Progenitor cell of endocrine pancreas (in vitro differentiated cells): ENCODE measurements at places on chromosomes 13 and 19. TPM values are rescaled to one million over a fixed set of nuclear protein-coding genes. Genes with fewer than 3 reads are reported as not detected.

The EXOC3L2 gene
- total RNA-seq = not detected in 2 replicates

The KRTDAP gene
- total RNA-seq = 1.6 and 4.8 TPM in 2 replicates

The ANGPTL8 gene
- total RNA-seq = not detected in 2 replicates

The LENG9 gene
- total RNA-seq = 0.72 and 0.75 TPM in 2 replicates

The CBY2 gene
- not detected in 2 replicates for total RNA-seq
